ENCODE measurements at places on chromosomes 2 and 18. TPM values are rescaled to one million over a fixed set of nuclear protein-coding genes. Genes with fewer than 3 reads are reported as not detected.
A peak's percentile ranks its signal among the peaks of the same experiment; 100 is the strongest.

TANC1 gene
- 7.4 TPM for polyA plus RNA-seq

RALB gene
- polyA plus RNA-seq: 75.7 TPM

TIGD1 gene
- 0.54 TPM for polyA plus RNA-seq

UGT1A8 gene
- polyA plus RNA-seq: 3.3 TPM

MARCHF4 gene
- polyA plus RNA-seq: 0.27 TPM

IL36B gene
- polyA plus RNA-seq: not detected

SOX11 gene
- polyA plus RNA-seq: 0.27 TPM

GRCh38 chr2:45125232-45125631 lies 116.0 kb upstream of the SIX2 start:
- no peak overlapping the region for H3K27ac ChIP-seq
- no peak for DNase-seq
- no peaks in the 10 kb centered on the region for H3K36me3 ChIP-seq
- no peak overlapping the region for H3K4me3 ChIP-seq
- H3K27me3 ChIP-seq: no peaks in the 10 kb centered on the region

- no peaks in the 10 kb centered on the region for H3K27me3 ChIP-seq
- peaks cover 6% of the 10 kb centered on the region for H3K4me1 ChIP-seq
These were observed 66.8 kb downstream of the NRP2 start for GRCh38 chr2:205749078-205749477.

GRCh38 chr18:59388817-59389216 lies 29.8 kb upstream of the LMAN1 start:
- H3K36me3 ChIP-seq: no peaks in the 10 kb centered on the region
- no peaks in the 10 kb centered on the region for H3K4me1 ChIP-seq
- DNase-seq: no peak
- no peak overlapping the region for H3K27ac ChIP-seq

DNA sequence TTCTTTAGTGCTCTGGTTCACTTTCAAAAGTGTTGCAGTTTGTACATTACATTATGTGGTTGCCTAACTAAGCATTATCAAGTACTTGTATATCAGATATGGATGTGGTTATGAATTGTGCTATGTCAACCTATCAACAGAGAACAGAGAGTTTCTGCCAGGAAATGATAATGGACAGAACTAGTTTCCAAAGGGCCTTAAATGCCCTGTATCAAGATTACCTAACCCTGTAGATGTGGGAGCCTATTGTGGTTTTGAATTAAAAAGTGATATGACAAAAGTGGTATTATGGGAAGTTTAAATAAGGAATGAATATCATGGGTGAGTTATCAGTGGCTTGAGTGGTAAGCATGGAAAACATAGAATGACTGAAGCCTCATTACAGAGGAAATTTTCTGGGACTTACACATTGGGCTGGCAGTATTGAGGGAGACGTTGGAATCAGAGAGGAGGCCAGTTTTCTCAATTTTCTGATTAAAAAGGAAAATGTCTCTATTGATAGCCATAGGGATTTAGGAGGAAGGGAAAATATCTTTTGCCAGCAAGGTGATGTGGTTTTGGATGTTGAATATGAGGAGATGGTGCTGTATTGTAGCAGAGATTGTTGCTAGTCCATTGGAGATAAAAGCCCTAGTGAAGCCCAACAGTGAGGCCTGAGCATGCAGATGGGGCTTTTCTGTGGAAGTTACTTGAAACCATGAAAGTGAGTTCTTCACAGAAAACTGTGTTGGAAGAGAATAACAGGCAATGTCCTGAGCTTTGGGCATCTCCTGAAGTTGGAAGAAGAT lies 140.7 kb downstream of the TTC27 start:
- H3K27ac ChIP-seq: no peak overlapping the region
- H3K4me1 ChIP-seq: no peaks in the 10 kb centered on the region
- no peak for DNase-seq
- no peaks in the 10 kb centered on the region for H3K27me3 ChIP-seq

DNA sequence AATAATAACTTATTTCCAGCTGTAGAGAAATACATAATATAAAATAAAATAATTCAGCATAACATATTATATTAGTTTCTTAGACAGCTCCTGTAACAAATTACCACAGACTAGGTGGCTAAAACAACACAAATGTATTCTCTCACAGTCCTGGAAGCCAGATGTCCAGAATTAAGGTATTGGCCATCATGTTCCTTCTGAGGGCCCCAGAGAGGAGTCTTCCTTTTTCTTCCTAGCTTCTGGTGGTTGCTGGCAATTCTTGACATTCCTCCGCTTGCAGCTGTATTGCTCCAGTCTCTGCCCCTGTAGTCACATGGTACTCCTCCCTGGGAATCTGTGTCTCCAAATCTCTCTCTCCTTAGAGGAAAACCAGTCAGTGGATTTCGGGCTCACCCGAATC lies 146.8 kb downstream of the RBM43 start:
- no peak overlapping the region for H3K4me3 ChIP-seq
- no peak for DNase-seq
- no peak overlapping the region for H3K27ac ChIP-seq
- H3K36me3 ChIP-seq: no peaks in the 10 kb centered on the region
- H3K4me1 ChIP-seq: no peaks in the 10 kb centered on the region
- no peaks in the 10 kb centered on the region for H3K27me3 ChIP-seq

- H3K27me3 ChIP-seq: no peaks in the 10 kb centered on the region
- H3K4me1 ChIP-seq: no peaks in the 10 kb centered on the region
- H3K36me3 ChIP-seq: no peaks in the 10 kb centered on the region
- no peak overlapping the region for H3K4me3 ChIP-seq
- DNase-seq: no peak
- H3K27ac ChIP-seq: no peak overlapping the region
These were observed 384.3 kb upstream of the ID2 start for GRCh38 chr2:8297376-8298231.

DNA sequence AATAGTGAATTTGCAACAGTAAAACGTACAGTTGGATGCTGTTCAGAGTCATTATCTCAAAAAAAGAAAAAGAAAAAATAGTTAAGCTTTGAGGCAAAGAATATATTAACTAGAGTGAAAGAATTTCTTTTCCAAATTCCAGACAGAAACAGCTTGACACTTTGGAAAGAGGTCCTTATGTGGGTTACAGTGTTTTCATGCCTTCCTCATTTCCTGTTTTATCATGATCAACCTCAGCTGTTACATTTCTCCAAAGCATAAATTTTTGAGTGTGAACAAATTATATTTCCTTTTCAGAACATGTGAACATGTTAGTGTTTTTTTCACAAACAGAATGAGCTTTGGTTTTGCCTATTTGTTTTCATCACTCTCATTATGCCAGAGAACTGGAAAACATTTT lies 13.6 kb downstream of the FRZB start:
- no peak for DNase-seq
- no peak overlapping the region for H3K4me3 ChIP-seq
- no peaks in the 10 kb centered on the region for H3K4me1 ChIP-seq
- H3K36me3 ChIP-seq: no peaks in the 10 kb centered on the region
- no peak overlapping the region for H3K27ac ChIP-seq

DNA sequence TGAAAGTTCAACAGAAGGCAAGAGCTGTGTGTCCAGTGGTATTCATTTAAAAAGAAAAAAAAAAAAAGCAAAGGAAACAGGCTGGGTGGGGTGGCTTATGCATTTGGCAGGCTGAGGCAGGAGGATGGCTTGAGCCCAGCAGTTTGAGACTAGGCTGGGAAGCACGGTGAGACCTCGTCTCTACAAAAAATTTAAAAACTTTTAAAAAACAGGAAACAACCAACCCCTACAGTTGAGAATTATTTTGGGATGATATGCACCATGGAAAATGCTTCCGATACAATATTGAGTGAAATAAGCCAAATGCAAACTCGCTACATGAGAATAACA lies 31.2 kb downstream of the PTPN18 start:
- no peak overlapping the region for H3K4me3 ChIP-seq
- H3K4me1 ChIP-seq: no peaks in the 10 kb centered on the region
- H3K27me3 ChIP-seq: no peaks in the 10 kb centered on the region
- no peaks in the 10 kb centered on the region for H3K36me3 ChIP-seq
- DNase-seq: no peak

DNA sequence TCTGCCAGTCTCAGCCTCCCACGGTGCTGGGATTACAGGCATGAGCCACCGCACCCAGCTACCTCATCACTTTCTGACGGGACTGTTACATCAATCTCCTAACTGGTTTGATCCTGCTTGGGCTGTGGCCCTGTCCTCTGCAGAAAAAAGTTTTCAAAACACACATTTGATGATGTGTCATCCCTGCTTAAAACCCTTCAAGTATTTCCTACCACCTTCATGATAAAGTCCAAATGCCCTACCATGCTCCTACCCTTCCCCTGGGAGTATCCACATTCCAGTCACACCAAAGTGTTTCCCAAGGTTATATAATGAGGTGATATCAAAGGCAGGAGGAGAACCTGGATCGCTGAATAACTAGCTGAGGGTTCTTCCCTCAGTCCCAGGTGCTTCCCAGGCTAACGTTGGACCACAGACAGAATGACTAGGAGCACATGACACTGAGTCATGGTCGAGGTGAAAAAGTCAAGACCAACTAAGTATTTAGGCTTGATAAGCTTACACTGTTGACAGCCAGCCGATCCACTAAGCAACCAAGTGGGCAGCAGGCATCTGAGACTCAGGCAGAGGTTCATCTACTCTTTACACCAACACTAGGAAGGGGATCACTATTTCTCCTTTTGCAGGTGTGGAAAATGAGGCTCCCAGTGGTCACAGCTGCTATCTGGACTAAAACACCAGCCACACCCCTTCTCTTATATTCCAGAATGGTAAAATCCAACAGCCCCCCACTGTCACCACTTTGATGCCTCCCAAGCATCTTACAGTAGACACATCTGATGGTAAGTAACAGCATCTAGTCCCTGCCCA lies 31.8 kb downstream of the CYRIA start:
- H3K27ac ChIP-seq: no peak overlapping the region
- no peak for DNase-seq
- no peaks in the 10 kb centered on the region for H3K4me1 ChIP-seq
- no peaks in the 10 kb centered on the region for H3K36me3 ChIP-seq
- H3K4me3 ChIP-seq: no peak overlapping the region

- no peaks in the 10 kb centered on the region for H3K36me3 ChIP-seq
- no peaks in the 10 kb centered on the region for H3K27me3 ChIP-seq
- no peak overlapping the region for H3K27ac ChIP-seq
- no peak overlapping the region for H3K4me3 ChIP-seq
- no peak for DNase-seq
These were observed 51.1 kb upstream of the HNMT start for GRCh38 chr2:137913169-137913568.

DNA sequence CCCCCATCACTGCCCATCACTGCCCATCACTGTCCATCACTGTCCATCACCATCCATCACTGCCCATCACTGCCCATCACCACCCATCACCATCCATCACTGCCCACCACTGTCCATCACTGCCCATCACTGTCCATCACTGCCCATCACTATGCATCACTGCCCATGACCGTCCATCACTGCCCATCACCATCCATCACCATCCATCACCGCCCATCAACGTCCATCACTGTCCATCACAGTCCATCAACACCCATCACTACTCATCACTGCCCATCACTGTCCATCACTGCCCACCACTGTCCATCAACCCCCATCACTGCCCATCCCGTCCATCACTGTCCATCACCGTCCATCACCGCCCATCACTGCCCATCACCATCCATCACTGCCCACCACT lies 57.8 kb upstream of the OTOS start:
- H3K27me3 ChIP-seq: no peaks in the 10 kb centered on the region
- H3K27ac ChIP-seq: no peak overlapping the region
- no peak overlapping the region for H3K4me3 ChIP-seq
- no peaks in the 10 kb centered on the region for H3K36me3 ChIP-seq
- H3K4me1 ChIP-seq: no peaks in the 10 kb centered on the region

DNA sequence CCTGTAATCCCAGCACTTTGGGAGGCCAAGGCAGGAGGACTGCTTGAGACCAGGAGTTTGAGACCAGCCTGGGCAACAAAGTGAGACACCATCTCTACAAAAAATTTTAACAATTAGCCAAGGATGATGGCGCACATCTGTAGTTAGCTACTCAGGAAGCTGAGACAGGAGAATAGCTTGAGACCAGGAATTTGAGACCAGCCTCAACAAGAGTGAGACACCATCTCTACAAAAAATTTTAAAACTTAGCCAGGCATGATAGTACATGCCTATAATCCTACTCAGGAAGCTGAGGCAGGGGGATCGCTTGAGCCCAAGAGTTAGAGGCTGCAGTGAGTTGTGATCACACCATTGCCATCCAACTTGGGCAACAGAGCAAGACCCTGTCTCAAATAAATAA lies 7.0 kb downstream of the MEMO1 start:
- no peaks in the 10 kb centered on the region for H3K36me3 ChIP-seq
- no peak overlapping the region for H3K27ac ChIP-seq
- no peak overlapping the region for H3K4me3 ChIP-seq
- H3K27me3 ChIP-seq: no peaks in the 10 kb centered on the region

DNA sequence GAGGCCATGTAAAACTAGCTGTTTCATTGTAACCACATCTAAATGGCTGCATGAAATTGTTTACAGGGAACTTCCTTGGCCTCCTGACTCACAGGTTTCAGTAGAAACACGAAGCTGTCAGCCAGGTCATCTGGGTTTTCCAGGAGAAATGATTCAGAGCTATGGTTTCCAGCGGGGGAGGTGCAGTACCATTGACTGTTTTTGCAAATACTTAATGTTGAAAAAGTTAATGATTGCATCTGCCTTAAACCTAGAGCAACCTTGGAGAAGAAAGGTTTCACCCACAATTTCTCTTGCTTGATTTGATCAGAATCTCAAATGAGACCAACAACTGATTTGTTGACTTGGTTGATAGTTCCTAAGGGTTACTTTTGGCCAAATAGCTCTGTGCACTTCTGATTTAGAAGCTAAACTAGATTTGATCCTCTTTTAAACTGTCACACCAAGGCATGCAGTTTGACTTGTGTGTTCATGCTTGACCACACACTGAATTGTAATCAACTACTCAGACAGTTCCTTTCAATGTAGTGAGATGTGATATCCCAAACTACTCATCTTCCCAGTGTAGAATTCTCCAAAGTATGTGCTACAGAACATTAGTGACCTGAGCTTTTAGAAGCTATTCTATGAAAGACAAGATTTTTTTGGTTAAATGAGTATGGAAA lies 193.5 kb upstream of the CHST9 start:
- no peak overlapping the region for H3K4me3 ChIP-seq
- H3K36me3 ChIP-seq: no peaks in the 10 kb centered on the region
- H3K27ac ChIP-seq: no peak overlapping the region

DNA sequence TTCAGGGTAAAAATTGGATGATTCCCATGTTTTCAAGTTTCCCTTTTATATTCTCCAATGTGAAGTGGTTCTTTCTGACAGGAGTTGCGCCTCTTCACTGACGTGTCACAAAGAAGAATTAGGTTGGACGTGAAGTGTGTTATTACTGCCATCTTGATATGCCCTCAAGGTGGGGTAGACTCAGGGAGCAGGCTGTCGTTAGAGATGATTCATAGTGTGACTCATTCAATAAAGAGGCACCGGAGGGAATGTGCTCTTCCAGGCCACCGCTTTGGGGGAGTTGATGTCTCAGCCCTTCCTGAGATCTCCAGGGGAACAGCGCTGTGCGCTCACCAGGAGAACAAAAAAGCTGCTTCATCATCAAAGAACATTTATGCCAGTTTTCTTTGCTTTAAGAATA lies 3.6 kb upstream of the DGKD start:
- no peaks in the 10 kb centered on the region for H3K27me3 ChIP-seq
- H3K4me3 ChIP-seq: no peak overlapping the region
- DNase-seq: peak; percentile 80
- H3K36me3 ChIP-seq: no peaks in the 10 kb centered on the region
- H3K27ac ChIP-seq: no peak overlapping the region

Data from small intestine (tissue), 16 donors.